ENCODE measurements at places on chromosomes 3 and 15.

GRCh38 chr3:69005071-69005790 lies 8.3 kb downstream of the EOGT start:
- DNase-seq, result no peak

GRCh38 chr3:65017359-65017758 lies 329.6 kb upstream of the ADAMTS9 start:
- DNase-seq, result no peak

DNA sequence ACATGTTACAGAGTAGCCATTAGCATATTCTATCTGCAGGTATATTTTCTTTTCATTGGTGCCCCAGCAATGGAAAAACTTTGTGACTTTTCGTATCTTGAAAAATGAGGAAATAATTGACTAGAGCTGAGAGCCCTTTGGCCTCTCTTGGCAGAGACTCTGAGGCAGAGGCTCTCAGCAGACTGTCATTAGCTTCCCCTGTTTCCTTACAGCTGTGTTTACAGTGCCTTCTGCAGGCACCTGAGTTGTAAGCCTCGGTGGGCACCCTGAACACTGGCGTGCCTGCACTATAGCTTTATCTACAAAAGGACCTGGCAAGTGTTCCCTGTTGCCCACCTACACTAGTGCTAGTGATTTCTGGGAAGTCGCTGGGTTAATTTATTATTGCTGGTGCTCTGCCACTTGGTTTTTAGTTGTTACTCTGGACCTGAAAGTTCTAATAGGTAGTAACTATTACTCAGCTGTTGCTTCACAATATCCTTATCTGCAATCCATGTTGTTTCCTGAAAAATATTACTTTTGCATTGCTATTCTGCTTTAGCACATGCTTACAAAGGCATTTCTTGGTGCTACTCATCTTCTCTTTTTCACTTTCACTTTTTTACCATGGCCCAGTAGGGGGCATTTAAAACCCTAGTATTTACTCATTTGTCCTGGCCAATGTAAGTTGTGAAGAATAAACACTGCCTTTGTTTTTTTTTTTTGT lies 7.8 kb upstream of the GPR171 start:
- DNase-seq, result peak; percentile 28

DNA sequence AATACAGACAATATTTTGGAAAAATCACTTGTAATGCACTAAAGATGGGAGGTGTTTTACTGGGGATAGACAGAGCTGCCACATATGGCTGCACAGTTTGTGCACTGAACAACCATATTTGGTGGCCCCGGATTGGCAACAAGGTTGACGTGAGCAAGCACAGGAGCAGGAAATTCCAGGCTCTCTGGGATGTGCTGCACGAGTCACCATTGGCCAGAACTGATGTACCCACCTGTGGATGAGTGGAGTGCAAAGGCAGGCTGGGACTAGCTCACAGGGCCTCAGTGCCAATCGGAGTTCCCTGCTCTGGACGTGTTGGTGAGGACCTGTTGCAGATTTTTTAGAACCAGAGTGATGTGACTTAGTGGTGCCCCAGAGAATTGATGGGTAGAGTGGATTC lies 42.0 kb upstream of the SCAANT1 start:
- DNase-seq, result no peak

- no peak for DNase-seq
These were observed 72.2 kb upstream of the LMOD3 start for GRCh38 chr3:69194431-69195165.

GRCh38 chr15:38646716-38647115 lies 82.1 kb upstream of the RASGRP1 start:
- no peak for DNase-seq

DNA sequence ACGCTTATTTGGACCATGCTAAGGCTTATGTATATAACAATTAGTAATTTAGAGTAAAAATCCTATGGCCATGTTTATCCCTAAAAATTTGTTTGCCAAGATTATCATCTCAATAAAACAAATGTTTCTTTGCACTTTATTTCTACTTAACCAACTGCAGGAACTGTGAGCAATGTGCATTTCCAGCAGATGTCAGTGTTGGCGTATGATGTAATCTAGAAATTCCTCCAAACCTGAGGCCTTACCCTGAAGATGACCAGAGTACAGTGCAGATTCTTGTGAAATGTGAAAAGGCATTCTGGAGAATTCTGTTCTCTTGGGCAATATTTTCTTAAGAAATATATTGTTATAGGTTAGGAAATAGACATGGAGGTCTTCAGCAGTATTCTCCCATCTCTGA lies 205.9 kb downstream of the MBNL1 start:
- no peak for DNase-seq

DNA sequence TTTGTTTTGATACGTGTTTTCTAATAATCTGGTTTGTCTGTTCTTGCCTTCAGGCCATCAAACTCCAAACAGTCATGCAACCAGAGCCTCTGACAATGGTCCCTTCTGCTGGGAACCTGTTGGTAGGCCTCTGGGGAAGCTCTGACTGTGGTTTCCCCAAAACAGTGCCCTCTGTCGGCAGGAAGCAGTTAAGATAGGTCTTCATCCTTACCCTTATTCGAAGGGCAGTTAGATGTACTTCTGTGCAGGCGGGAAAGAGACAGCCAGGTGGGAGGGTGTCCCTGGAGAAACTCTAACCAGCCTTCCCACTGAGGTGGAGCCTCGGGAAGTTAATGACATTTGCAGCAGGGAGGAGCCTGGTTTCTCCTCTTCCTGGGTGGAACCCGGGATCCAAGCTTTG lies 81.6 kb upstream of the CHMP2B start:
- no peak for DNase-seq

DNA sequence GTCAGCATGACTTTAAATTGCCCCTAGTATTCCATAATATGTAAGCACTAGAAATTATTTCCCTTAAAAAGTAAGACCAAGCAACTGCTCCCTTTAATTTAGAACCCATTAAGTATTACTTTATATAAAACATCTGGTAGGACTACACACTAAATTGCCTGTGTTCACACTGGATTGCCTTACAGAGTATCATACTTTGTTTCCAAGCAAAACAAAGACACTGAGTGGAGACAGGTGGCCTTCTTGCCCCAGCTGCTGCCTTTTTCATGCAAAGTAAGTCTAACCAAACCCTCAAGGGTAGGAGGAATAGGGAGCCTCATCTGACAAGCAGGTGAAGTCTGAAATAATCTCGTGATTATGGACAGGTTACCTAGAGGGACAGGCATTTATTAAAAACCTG lies 87.3 kb downstream of the PEX5L start:
- DNase-seq, result no peak

- DNase-seq, result no peak
These were observed 405.1 kb downstream of the LSAMP start for GRCh38 chr3:116040152-116040551.

GRCh38 chr15:47473832-47474231 lies 243.5 kb upstream of the SEMA6D start:
- no peak for DNase-seq

GRCh38 chr3:49222002-49222401 lies 50.6 kb downstream of the KLHDC8B start:
- no peak for DNase-seq

GRCh38 chr3:152026033-152026556 lies 152.7 kb downstream of the SUCNR1 start:
- DNase-seq, result no peak

- DNase-seq, result no peak
These were observed 744 bp upstream of the ALDH1A2 start for GRCh38 chr15:58066042-58066867.

DNA sequence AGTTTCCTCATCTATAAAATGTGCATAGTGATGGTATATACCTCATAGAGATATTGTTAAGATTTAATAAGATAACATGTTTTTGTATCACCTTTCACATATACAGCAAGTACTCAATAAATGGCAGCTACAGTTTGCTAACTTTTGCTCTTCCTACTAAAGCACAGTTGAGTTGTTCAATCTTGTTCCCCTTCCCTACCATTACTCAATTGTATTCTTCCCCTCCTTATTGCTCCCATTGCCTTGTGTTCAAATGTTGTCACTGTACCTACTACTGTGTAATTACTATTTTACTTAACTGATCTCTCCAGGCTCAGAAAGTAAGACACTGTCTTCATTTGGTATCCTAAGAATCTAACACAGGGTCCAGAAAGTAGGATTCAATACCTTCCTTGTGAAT lies 5.5 kb downstream of the CD47 start:
- DNase-seq, result no peak

GRCh38 chr3:111311126-111311525 lies 230.9 kb upstream of the CD96 start:
- DNase-seq, result no peak

- DNase-seq, result no peak
These were observed 252.5 kb downstream of the ISL2 start for GRCh38 chr15:76588811-76589747.

DNA sequence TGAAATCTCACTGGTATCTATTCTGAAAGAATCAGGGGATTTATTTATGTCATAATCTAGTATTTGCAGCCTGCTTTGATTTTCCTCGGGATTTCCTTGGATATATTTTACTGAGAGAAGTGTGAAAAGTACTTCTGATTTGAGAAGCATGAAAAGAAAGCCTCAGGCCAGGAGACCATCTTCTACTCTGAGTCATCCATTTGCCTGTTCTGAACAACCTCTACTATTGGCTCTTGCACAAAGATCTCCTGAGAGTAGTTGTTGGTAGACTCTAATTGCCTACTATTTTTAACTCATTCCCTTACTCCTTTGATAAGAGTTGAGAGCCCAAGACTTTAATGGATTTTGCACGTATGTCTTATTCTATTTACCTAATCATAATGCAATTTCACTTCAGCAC lies 318.9 kb downstream of the BCHE start:
- DNase-seq, result no peak

- no peak for DNase-seq
These were observed 18.7 kb downstream of the UQCC5 start for GRCh38 chr3:52555056-52555455.

DNA sequence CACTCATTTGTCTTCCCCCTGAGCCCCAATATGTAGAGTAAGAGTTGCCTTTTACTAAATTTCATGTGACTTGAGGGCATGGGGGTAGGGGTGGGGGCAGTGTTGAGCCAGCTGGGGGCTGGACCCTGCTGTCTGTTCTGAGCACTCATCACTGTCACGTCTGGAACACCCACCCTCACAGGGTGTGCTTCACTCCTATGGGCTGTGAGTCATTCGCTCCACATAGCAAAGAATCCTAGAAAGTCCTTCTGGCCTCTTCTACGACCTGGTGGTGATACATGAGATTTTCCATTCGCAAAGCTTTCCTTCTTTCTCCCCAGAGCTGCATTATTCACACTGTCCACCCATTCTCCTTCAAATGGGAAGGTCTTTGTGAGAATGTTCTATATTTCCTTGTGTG lies 43.6 kb upstream of the MGLL start:
- no peak for DNase-seq

GRCh38 chr15:69554279-69554961 lies 101.8 kb downstream of the RPLP1 start:
- no peak for DNase-seq

DNA sequence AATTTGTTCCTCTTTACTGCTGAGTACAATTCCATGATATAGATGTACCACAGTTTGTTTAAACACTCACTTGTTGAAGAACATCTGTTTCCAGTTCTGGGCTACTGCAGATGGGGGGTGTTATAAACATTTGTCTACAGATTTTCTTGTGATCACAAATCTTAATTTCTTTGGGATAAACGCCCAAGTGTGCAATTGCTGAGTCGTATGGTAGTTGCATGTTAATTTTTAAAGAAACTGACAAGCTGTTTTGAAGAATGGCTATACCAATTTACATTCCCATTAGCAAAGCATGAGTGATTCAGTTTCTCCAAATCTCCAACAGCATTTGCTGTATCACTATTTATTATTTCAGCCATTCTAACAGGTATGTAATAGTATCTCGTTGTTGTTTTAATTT lies 242.0 kb upstream of the MRPL3 start:
- DNase-seq, result no peak

GRCh38 chr3:124246949-124247348 lies 255.0 kb upstream of the ROPN1 start:
- DNase-seq, result no peak

DNA sequence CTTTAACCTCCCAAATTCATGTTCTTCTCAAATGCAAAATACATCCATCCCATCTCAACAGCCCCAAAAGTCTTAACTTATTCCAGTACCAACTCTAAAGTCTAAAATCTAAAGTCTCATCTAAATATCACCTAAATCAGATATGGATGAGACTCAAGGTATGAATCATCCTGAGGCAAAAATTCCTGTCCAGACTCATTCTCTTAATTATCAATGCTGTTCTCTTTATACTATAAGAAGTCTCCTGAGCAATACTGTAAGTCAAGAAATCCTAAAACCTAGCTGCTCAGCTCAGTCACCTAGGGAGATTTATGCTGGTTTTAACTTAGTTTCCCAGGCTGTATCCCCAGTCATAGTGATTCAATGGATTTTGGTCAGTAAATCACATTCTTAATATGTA lies 11.1 kb downstream of the RAD18 start:
- DNase-seq, result no peak

DNA sequence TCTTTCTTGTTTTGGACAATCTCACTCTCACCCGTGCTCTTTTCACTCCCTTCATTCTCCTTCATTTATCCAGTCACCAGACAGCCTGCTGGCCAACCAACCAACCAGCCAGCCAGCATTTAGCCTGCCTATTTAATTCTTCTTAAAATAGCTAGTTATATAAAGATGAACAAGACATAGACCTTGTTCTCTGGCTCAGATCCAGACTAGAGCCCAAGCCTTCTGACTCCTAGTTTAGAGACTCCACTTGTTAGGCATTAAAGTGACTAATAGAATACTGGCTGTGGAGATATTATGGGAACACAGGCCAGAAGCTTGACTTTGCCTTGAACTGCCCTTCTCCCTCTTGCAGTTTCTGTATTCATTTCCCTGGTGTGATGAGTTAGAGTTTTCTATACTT lies 215.3 kb upstream of the THRB start:
- no peak for DNase-seq

DNA sequence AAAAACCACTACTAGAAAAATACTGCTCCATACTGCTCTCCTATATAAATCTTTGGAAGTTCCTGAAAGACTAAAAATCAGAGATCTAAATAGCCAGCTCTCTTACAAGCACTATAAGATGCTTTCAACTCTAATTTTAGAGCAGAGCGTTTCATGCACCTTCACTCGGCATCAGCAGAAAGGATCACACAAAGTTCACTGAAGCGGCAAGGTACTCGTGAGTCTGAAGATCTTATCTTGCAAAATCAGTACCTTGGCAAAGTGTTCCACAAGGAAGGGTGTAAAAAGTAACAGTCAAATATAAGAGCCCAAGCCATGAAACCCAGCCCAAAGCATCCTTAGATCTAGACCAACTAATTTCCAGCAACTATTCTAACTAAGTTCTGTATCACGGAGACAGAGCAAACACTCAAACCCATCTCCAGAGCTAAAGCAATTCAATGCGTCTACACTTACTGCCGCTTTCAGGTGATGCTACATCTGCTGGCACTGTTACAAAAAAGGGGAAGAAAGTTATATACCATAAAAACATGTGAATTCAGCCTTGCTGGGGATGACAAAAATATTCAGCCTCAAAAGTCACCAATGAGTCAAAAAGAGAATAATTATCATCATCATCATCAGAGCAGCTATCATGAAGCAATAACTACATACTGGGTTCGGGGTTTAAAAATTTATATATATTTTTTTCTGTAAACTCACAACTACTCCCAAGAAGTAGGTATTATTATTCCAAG lies 16.3 kb downstream of the VPS39 start:
- DNase-seq, result no peak

Data from KG1 (cell line).